ENCODE measurements at places on chromosomes 11 and 22.

- DNase-seq, result no peak
These were observed 408.6 kb downstream of the JRKL start for GRCh38 chr11:96798445-96798844.

DNA sequence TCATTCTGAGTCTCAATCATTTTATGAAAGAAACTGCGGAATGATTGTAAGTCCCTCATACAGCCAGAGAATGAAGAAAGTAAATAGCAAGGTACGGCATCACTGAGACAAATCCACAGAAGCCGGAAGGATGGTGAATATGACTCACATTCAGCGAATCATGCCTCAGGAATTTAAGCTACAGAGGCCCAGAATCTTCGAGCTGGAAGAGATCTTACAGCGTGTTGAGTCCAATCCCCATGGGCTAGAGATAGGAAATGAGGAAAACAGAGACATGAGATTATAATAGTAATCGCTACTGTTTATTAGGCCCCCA, 173.2 kb downstream of the KIF18A start:
- no peak for DNase-seq

- no peak for DNase-seq
These were observed 45.0 kb upstream of the BIRC3 start for GRCh38 chr11:102272047-102272824.

- DNase-seq, result no peak
These were observed 282.5 kb upstream of the MPPED2 start for GRCh38 chr11:30868626-30869081.

GRCh38 chr11:85180528-85180927, 446.6 kb downstream of the DLG2 start:
- DNase-seq, result no peak

- no peak for DNase-seq
These were observed 299.9 kb downstream of the BRD1 start for GRCh38 chr22:49527611-49528419.

GRCh38 chr11:79049741-79050179, 391.1 kb downstream of the TENM4 start:
- no peak for DNase-seq

DNA sequence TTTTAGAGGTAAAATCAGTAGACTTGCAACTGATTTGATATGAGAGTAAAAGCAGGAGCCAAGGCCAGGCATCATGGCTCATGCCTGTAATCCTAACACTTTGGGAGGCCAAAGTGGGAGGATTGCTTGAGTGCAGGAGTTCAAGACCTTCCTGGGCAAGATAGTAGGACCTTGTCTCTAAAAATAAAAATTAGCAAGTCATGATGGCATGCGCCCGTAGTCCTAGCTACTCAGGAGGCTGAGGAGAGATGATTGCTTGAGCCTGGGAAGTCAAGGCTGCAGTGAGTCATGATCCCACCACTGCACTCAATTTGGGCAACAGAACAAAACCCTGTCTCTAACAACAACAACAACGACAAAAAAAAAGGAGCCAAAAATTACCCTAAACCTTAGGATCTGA, 13.5 kb downstream of the SGSM3 start:
- DNase-seq, result no peak

DNA sequence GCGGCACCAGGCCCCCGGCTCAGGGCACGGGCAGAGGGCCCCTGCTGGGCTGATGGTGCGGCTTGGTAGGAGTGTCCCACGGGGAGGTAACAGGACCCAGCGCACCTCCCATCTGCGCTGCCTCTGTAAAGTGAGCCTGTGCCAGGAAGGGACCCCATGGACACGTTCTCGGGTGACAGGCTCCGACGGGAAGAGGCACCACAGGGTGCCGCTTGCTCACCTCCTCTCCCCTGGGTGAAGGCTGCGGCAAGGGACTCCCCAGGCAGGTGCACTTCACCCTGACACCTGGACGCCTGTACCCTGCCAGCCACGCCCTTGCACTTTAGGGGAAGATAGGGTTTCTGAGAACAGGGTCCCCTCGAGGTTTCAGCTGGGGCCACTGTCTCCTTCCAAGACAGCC, 48.1 kb downstream of the SHANK2 start:
- no peak for DNase-seq

- no peak for DNase-seq
These were observed 137.8 kb downstream of the C11orf58 start for GRCh38 chr11:16876053-16876752.

GRCh38 chr11:34745195-34745594, 124.3 kb downstream of the EHF start:
- no peak for DNase-seq

- peak; percentile 29 for DNase-seq
These were observed 340.7 kb downstream of the LARGE1 start for GRCh38 chr22:33579448-33580093.

DNA sequence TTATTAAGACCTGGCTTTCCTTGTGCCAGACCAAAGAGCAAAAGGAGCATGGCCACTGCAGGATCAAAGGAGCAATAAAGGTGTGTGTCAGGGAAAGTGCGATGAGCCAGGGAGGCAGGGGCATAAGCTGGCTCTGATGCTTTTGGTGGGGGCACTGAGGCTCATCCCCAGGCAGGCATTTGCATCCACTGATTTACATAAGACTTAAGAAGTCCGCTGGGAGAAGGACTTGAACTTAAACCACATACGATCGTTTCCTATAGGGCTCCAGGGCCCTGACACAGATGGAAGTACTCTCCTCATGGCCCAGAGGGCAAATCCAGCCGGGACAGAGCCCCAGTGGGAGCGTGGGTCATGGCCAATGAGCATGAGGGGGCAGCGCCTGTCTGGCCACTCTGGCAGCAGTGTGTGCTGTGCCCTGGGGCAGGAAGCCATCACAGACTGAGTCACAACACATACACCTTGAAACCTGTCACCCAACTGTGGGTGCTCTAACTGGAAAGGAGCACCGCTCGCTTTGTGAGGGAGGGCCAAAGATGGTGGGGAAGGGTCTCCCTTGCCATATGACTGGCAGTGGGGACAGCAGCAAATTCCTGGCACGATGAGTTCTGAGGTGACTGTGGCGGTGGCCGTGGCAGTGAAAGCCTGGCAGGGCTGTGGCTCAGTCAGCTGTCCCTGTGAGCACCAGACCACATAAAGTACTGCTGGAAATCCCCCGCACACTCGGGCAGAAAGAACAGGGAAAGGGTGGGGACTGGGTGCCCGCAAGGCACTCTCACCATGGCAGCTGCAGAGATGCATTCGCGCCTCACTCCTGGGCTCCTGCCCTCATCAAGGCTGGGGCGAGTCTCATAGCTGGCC, 79.4 kb upstream of the LMO1 start:
- DNase-seq, result no peak

DNA sequence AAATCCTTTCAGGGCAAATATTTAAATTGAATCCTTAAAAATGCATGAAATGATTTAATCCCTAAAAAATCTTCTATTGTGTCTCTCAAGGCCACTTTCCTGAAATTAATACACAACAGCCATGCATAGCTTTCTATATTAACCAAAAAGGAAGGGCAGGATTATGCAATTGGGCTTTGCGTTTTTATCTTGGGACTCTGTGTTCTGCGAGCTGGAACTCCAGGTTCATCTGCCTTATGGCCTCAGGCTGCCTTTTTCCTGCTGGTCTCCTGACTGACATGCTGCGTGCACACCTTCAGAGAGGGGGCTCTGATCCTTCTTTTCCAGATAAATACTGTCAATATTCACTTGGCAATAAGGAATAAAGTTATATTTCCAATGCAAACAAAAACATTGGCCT, 141.7 kb upstream of the GRIA4 start:
- no peak for DNase-seq
